SW 1271 (cell line): ENCODE measurements at places on chromosomes 13 and 19.

DNA sequence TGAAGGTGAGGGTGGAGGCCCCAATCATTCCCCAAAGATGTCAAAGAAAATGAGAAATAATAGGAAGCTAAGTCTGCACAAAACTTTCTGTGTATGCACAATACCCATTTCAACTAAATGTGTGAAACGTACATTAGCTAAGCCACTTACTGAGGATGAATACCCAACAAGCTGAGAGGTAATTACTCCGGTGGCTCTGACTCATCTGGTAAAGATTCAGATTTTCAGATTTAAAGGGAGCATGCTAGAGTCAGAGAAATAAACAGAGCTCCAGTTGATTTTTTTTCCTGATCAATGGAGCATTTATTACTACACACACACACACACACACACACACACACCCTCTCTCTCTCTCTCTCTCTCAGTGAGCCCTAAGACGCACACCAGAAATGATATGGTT lies 194.8 kb upstream of the ARGLU1 start:
- no peak for DNase-seq

- no peak for DNase-seq
Observed at GRCh38 chr13:21475115-21475514, 16.0 kb upstream of the ZDHHC20 start.

GRCh38 chr13:44048326-44048725 lies 168.6 kb downstream of the LACC1 start:
- DNase-seq, result no peak

DNA sequence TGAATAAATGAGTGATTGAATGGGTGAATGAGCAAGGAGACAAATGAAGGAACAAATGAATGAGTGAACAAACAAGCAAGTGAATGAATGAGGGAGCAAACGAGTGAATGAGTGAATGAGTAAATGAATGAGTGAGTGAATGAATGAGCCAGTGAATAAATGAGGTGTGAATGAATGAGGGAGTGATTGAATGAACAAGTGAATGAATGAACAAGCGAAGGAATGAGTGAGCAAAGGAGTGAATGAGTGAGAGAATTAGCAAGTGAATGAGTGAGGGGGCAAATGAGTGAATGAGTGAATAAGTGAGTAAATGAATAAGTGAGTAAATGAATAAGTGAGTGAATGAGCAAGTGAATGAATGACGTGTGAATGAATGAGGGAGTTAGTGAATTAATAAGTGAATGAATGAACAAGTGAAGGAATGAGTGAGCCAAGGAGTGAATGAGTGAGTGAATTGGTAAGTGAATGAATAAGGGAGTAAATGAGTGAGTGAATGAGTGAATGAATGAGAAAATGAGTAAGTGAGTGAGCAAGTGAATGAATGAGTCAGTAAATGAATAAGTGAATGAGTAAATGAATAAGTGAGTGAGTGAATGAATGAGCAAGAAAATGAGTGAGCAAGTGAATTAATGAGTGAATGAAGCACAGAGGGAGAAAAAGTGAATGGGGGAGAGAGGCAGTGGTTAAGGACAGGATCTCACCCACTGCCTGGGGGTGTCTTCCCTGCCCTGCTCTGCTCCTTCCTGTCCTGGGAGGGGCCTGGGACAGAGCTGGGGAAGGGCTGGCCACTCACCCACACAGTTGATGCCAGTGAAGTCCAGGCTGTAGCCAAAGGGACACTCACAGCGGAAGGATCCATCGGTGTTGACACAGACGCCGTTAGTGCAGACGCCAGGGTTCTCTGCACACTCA lies 36.4 kb downstream of the CCL25 start:
- DNase-seq, result no peak

DNA sequence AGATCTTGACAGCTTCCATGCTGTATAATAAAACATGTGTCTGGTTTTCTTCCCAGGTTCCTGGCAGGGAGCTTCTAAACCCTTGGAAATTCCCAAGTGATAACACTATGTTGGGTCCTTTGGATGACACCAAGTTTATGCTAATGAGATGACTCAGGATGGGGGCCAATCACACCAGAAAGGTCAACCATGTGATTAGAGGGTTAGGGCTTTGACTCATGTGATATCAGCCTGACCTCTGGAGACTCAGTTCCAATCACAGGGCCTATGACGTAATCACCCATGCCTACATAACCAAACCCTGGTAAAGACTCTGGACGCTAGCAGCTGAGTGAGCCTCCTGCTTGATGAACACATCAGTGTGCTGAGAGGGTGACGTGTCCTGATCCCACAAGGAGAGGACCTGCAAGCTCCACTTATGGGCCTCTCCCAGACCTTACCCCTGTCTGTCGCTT lies 203.6 kb downstream of the DCLK1 start:
- DNase-seq, result peak; percentile 5

DNA sequence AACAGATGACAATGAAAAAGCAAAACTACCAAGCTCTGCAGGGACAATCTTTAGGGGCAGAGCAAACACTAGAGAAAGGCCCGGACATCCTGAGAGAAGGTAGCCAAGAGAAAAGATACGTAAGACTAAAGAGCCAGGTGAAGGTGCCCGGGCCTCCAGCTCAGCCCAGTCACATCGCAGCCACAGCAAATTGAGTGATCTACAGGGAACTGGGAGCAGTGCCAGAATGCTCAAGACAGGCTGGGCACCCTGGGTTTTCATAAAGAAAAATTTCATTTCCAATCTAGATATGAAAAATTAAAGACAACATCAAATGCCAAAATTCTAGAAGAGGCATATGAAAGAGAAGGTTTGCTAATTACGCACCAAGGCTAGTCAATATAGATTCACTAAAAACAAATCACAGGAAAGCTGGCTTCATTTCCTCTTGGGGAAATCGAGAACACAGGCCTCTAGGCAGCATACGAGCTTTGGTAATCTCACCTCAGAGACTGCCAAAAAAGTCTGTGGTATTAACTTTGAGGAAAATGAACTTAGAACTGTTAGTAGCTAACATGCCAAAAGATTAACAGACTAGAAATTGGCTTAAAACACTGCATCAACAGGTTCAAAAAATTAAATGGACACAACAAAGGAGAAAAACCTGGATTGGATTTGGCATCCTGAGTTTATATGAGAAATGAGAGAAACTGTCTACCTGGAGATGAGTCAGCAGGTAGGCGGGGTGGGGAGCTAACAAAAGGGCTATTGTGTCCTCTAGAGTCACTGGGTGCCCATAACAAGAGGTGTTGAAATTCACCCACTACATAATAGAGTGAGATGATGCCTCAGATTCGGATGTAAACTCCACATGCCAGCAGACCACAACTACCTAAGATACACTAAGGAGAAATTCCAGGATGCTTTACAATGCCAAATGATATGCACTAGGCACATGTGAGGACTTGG lies 6.6 kb downstream of the ANKRD10 start:
- peak; percentile 35 for DNase-seq

GRCh38 chr13:59299584-59299983 lies 864.1 kb downstream of the DIAPH3 start:
- DNase-seq, result no peak
